ENCODE measurements at places on chromosomes 2 and 18.

- DNase-seq, result no peak
Observed at GRCh38 chr2:207978177-207978948, 47.0 kb downstream of the PLEKHM3 start.

GRCh38 chr2:1436369-1436768 is 23.1 kb downstream of the TPO start:
- no peak for DNase-seq

GRCh38 chr2:174343623-174344455 is 9.1 kb downstream of the SP9 start:
- no peak for DNase-seq

DNA sequence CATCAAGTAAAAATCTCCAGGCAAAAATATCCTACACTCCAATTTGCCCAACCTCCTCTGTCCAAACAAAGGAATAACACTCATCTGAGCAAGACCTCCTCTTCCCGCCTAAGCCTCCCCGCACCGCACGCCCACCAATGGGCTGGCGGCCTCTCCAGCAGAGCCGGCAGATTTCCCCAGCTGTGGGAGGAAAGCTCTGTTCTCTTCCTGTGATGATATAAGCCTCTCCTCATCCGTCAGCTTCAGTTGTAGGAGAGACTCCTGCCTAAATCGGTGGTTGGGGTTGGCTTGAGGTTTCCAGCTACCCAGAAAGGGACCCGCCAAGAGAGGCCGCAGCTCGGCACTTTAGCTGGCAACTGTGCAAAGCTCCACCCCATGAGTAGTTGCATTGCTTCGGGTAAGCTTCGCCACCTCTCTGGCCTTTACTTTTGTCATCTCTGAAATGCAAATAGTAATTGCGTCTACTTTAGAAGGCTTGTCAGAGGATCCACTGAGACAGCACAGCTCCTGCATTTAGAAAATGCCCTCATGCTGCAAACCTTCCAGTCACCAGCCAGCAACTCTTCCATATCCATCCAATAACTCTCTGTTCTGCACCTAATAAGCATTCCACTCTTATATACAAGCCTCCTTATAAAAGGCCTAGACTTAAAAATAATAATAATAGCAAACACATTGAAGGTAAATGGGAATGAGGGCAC is 146.4 kb downstream of the MYT1L start:
- DNase-seq, result no peak

- DNase-seq, result no peak
Observed at GRCh38 chr18:22214731-22215528, 45.5 kb downstream of the GATA6 start.

- no peak for DNase-seq
Observed at GRCh38 chr2:151237422-151238025, 24.1 kb downstream of the RBM43 start.

DNA sequence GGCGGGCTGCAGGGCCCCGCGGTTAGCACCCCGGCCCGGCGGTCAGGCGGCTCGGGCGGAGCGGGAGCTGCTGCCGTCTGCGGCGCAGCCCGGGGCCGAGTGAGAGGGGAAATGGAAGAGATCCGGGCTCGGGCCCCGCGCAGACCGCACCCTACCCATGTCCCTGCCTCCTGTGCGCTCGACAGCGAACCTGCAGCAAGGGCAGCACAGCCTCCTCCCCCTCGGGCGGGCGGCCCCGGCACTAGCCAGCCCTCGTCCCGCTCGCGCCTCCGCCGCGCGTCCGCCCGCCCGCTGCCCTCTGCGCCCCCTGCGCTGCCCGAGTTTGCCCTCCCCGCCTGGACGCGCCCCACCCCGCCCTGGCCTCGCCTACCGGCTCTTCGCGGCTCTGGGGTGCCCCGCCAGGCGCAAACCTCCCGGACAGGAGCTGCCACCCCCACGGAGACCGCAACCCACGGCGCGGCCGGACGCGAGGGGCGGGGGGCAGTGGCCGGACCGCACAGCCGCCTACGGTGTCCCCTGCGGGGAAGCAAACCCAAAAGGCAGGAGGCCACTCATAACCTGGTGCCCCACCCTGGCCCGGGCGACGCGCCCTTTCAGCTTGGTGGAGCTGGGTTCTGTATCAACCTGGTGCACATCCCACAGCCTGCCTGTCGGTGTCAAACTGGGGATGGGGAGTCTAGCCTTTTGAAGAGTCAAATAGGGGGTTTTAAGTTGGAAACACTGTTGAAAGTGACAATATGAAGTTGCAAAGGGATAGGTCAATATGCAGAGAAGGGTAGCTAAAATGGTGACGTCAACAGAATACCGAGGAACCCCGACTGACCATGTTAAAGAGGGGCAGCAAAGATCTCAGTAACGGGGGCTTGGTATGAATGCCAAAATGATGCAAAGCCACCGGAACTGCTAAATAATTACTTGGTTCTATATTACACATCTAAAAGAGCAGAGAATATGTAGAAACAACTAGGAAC is at the start of gene IHH:
IHH (minus strand) TSS at position 101 of the 971 bp plus-strand sequence. CDS start 454 bp downstream, outside the sequence.
- no peak for DNase-seq

DNA sequence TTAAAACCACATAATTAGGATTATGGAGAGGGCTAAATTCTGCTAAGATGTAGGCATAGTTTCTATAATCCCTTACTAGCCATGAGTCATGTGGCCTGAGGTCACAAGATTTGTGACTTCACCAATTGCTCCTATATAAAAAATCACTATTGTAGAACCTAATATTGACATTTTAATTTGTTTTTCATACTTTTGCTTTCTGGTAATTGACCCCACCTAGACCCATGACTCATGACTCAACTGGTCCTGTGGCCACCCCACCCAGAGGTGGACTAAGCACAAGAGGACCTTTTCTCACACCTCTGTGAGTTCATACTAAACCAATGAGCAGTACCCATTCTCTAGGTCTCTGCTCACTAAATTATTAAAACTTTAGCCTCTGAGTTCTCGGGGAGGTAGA is 1567.5 kb upstream of the LRRTM1 start:
- no peak for DNase-seq

DNA sequence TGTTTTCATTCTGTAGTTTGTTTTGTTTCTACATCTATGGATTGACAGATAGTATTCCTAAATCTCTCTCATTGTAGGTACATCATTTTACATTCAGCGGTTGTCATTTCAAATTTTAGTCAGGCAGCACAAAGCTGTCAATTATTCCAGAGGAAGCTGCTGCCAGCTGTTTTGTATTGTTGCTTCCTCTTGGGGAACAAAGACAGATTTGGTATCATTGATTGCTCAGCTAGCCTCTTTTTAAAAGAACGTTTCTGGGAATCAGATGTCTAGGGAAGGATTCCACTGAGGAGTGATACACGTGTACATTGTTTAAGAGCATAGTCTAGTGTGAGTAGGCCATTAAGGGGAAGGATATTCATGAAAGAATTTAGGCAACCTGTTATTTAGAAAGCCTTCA is 145.8 kb downstream of the AGPS start:
- DNase-seq, result no peak

GRCh38 chr2:210094787-210095186 is 76.4 kb downstream of the KANSL1L start:
- DNase-seq, result no peak

DNA sequence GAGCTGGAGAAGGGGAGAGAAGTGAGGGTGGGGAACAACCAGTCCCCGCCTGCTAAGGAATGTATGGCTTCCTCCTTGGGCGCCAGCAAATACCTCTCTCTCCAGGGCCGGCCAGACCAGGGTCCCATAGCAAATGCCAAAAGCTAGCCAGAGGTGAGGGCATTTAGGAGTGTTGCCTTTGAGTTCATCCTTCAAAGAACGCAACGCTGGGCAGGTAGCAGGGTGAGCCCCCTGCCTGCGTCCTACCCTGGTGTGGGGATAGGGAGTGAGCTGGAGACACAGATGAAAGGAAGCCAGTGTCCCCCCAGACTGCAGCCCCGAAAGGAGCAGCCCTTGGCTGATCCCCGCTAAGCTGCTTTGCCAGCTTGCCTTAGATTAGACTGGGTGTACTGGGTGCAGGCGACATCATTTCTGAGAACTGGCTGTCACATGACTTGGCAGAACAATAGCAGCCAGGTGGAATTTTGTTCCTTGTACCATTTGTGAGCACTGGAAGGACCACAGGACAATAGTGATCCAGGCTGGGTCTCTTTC is 40.4 kb downstream of the KLHL29 start:
- no peak for DNase-seq

- DNase-seq, result no peak
Observed at GRCh38 chr2:70817284-70817954, 3.0 kb downstream of the CLEC4F start.

GRCh38 chr2:19649142-19649541 is 252.6 kb downstream of the TTC32 start:
- DNase-seq, result no peak
